ENCODE measurements at places on chromosomes 5 and 9.

GRCh38 chr5:130994496-130995253 lies 170.4 kb downstream of the HINT1 start:
- DNase-seq = no peak

- no peak for DNase-seq
Observed at GRCh38 chr5:81425569-81425968, 31.6 kb upstream of the ACOT12 start.

- no peak for DNase-seq
Observed at GRCh38 chr5:113397046-113397445, 37.7 kb downstream of the TSSK1B start.

GRCh38 chr5:173029499-173029921 lies 26.6 kb upstream of the CREBRF start:
- no peak for DNase-seq

GRCh38 chr9:127755061-127756060 lies 20.3 kb upstream of the TOR2A start:
- no peak for DNase-seq

DNA sequence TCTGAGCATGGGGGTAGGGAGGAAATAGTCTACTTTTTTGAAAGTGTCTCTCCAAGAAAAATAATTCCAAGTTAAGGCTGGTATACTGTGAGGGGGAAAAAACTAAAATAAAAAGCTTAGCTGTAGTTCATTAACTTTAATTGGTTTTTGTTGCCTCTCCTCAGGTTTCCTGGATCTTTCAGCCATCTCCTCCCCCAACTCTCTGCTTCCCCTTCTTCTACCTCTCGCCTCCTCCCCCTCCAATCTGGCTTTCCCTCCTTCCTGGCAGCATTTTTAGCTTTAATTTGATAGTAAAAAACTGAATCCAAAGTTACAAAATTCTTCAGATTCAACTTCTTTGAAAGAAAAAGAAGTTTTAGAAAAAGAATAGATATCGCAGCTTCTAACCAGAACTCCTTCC lies 462.6 kb downstream of the CETN3 start:
- DNase-seq = no peak
